ENCODE measurements at places on chromosomes 13 and 19.

GRCh38 chr13:40271931-40272775, 394.3 kb downstream of the FOXO1 start:
- no peak for DNase-seq

GRCh38 chr19:51777570-51778462, 16.8 kb downstream of the FPR2 start:
- DNase-seq: peak; percentile 30

GRCh38 chr19:41870401-41870873, 6.6 kb upstream of the CD79A start:
- DNase-seq: no peak

- no peak for DNase-seq
These were observed 9.6 kb upstream of the RSPH6A start for GRCh38 chr19:45824531-45825262.

DNA sequence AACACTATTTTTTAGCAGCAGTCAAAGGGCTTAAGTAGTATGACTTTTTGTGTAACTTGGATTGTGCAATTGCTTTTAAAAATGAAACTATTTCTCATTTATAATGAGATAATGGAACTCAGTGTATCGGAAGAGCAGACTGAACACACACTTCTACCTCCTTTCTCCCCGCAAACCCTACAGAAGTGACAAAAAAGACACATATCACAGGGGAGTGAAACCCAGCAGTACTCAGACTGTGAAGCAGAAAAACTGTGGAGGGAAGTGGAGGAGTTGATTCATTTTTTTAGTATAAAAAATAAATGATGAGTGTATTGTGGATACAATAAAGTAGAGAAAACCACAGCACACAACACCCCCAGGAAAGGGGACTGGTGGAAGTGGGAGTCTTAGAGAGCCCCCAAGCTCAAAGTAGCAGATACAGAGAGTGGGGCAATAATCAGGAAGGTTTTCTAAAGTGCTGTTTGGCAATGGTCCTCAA, 9.7 kb downstream of the LPAR6 start:
- no peak for DNase-seq

- DNase-seq: no peak
These were observed 56.7 kb upstream of the UQCRFS1 start for GRCh38 chr19:29269641-29270040.

DNA sequence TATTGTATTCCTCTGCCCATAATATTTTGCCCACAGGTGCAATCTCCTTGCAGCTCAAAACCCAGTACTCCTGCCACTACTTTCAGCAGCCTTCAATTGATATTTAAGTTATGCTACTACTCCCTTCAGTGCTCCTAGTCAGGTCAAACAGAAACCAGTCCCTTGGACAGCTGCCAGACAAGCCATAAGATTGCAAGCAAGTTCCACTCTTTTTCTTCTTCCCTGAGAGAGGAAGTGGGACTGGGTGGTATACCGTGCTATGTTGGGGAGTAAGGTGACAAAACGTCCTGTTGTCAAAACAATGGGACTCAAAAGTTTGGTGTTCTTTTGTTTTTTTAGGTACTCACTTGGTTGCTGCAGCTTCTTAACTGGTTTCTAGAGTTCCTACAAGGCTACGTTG, 63.1 kb upstream of the FRY start:
- DNase-seq: no peak

- no peak for DNase-seq
These were observed 271.5 kb downstream of the SLC7A1 start for GRCh38 chr13:29323954-29324353.

- no peak for DNase-seq
These were observed 9.4 kb upstream of the ZNF444 start for GRCh38 chr19:56131651-56132050.

DNA sequence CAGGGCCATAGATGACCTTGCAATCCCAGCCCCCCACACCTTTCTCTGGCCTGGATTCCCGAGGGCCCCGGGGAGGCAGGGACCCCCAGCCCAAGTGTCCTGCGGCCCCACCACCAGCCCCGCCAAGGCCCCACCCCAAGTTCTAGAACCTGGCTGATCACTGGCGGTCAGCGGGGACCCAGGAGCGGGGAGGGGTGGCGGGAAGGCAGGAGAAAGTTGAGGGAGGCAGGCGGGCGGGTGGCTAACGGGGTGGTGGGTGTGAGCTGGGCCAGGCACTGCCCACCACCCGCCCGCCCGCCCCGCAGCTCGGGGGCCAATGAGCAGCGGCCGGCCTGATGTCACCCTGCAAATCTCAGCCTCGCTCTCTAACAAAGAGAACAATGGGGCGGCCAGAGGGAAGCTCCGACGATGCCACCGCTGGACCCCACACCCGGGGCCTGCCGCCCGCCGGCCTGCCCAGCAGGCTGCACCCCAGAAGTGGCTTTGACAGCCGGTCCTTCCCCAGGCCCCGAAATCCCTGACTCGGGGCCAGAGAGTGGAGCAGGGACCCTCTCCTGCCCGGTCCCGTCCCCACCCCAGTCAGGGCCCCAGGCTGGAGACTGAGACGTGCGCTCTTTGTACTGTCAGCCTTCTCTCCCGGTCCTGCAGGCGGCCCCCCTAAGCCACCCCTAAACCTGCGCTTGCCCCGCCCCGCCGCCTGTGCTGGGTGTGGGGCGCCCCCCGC, 1.6 kb downstream of the MEX3D start:
- DNase-seq: peak; percentile 47

DNA sequence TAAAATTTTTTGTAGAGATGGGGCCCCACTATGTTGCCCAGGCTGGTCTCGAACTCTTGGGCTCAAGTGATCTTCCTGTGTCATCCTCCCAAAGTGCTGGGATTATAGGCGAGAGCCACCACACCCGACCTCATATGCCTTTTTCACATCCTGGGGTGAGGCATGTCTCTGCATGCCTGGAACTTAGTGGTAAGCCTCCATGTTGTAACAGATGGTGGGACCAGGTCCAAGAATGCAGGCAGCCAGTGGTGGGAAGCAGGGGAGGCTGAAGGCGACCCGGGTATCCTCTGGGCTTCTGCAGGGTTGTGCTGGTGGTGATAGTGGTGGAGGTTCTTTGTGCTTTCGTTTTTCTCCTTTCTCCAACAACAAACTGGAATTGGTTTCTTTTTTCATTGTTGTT, 30.1 kb upstream of the CCDC124 start:
- no peak for DNase-seq

GRCh38 chr19:18852648-18853047, 20.9 kb downstream of the UPF1 start:
- DNase-seq: no peak

GRCh38 chr19:50909240-50910070, 1.7 kb downstream of the KLK4 start:
- DNase-seq: peak; percentile 53

- no peak for DNase-seq
These were observed 126.7 kb downstream of the STARD13 start for GRCh38 chr13:33158816-33159215.

GRCh38 chr13:89749888-89750287, 1597.6 kb upstream of the MIR17HG start:
- DNase-seq: no peak

DNA sequence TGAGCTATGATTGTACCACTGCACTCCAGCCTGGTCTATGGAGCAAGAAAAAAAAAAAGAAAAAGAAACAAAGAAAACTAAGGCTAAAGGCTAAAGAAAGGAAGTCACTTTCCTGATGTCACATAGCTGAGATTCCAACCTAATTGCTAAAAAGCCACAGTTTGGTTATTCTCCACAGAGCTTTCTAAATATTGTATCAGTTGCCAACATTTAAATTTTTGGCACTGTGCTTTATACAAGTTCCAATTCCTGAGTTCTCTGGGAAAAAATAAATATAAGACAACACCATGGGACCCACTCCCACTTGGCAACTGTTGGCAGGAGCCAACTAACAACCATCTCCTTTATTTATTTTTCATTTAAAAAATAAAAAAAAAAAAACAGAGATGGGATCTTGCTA, 11.2 kb upstream of the LYPD3 start:
- DNase-seq: no peak

DNA sequence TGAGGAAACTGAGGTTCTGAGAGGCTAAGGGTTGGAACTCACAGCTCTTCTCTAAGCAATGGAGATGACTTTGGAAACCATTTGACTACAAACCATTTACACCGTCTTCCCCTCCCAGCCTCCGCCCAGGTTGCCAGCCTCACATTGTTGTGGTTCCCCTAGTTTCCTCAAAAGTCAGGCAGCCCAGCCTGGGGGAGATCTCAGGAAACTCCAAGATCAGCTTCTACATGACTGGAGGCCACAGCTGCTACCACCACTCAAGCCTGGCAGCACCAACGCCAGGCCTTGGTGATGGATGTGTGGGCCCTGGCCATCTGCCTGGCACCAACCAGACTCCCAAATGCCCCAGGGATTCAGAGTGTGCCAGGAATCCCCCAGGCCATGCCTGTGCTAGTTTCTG, 207.9 kb downstream of the TSHZ3 start:
- no peak for DNase-seq

DNA sequence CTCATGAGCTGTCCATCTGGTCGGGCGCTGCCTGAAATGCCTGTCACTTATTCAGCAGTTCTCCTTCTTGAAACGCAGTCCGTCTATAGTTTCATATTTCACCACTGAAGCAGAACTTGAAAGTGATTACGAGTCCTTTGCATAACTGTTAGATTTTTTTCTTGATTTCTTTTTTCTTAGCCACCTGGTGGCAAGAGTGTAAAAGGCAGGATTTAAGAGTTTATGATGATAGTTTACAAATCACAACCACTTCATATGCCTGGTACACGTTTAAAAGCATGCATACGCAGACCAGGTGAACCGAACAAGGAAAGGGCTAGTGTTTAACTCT, 45.8 kb downstream of the GGACT start:
- DNase-seq: no peak

- no peak for DNase-seq
These were observed 35.5 kb downstream of the LYL1 start for GRCh38 chr19:13066933-13067807.

DNA sequence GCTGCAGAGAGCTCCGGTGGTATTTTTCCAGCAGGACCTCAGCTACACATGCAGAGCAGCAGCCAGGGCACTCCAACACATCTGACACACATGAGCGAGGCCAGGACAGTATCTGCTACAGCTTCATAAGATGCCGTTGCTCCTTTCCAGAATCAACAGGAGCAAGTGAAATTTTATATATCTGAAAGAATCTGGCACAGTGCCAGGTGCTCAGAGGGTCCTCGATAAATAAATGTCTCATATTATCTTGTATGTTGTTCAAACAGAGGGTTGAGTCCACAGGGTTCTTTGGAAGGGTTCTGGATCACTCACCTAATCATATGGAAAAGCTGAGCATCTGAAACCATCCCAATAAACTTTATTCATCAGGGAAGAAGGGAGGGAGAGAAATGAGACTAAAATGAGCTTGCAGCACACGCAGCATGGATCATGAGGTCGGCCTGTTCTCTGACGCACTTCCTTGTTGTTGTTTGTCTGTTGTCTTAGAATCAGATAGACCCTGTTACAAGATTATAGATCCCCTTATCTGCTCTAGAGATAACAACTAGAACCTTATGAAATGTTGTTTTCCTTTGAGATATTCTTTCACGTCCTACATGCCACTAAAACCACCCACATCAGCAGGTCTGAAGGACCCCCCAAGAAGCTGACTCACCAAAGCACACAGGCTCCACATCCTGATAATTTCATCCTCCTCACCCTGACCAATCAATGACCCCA, 3.2 kb upstream of the METTL21C start:
- DNase-seq: no peak

DNA sequence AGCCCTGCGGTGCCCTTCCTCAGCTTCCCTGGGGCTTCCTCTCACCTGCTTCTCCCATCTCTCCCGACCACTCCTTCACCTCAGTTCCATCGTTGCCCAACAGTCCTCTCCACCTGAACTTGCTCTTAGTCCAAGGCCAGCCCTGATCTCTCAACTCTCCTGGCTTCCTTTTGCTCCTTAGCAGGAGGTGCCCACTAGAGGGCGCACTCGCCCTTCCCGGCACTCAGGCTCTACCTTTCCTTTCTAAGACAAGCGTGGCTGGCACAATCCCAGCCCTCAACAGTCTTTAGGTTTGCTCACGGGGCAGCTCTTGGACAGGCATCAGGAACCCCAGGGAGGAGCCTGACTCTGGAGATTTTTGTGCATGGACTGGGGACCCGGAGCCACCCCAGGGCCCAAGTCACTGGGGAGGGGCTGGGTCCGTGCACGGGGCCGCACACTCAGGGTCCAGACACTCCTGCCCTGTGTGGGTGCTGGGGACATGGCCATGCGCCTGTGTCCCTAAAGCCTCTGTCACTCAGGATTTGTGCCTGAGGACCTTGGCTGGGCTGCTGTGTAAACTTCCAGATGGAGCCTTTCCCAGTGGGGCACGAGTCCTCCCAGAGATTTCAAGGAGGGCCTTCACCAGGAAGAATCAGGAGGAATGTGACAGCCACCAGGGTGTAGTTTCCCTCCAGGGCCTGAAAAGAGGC, 12.1 kb upstream of the CEACAM8 start:
- peak; percentile 21 for DNase-seq

- no peak for DNase-seq
These were observed 25.1 kb upstream of the MYDGF start for GRCh38 chr19:4695224-4695731.
